Renal cortical epithelial cell (primary cell): ENCODE measurements at places on chromosomes 13 and 19. TPM values are rescaled to one million over a fixed set of nuclear protein-coding genes. Genes with fewer than 3 reads are reported as not detected.

The C19orf33 gene
- total RNA-seq: 1.7 and 148 TPM in 2 replicates

The ANGPTL8 gene
- total RNA-seq: not detected in 2 replicates

DNA sequence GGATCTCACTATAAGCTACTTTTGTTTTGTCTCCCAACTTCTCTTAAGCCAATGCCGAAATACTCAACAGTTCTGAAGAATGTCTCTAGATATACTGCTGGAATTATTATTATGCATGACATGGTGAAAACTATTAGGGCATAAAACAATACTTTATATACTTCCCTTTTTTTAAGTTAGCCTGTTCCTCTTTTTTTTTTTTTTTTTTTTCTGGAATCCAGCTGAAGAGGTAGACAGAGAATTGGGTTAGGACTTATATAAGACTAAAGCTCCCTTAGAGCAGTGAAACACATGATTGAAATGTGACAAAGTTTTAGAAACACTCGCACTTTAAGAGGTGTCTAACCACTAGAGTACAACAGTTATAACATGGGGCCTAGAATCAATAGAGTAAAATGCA is 850.9 kb upstream of the PCDH9 start:
- DNase-seq: no peak

The CLEC11A gene
- 0.15 and 0.52 TPM in 2 replicates for total RNA-seq

The CAPNS1 gene
- total RNA-seq: 338 and 474 TPM in 2 replicates

DNA sequence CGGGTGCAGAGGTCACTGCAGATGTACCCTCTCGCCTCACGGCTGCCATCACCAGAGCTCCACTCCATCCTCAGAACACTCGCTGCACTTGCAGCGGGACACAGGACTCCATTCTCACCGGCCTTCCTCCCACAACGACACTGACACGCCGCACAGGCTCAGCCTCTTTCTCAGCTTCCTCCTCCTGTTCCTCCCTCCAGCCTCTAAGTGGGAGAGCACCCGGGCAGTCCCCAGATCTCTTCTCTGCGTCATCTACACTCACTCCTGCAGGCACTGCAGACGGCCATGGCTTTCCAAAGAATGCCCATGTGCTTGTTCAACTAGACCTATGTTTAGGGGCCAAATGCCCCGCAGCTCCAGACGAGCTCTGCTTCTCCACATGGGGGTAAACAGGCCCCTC is 14.3 kb upstream of the FKRP start:
- DNase-seq: no peak

The IGLON5 gene
- 0.05 TPM in 1 of 2 replicates, not detected in the other for total RNA-seq

DNA sequence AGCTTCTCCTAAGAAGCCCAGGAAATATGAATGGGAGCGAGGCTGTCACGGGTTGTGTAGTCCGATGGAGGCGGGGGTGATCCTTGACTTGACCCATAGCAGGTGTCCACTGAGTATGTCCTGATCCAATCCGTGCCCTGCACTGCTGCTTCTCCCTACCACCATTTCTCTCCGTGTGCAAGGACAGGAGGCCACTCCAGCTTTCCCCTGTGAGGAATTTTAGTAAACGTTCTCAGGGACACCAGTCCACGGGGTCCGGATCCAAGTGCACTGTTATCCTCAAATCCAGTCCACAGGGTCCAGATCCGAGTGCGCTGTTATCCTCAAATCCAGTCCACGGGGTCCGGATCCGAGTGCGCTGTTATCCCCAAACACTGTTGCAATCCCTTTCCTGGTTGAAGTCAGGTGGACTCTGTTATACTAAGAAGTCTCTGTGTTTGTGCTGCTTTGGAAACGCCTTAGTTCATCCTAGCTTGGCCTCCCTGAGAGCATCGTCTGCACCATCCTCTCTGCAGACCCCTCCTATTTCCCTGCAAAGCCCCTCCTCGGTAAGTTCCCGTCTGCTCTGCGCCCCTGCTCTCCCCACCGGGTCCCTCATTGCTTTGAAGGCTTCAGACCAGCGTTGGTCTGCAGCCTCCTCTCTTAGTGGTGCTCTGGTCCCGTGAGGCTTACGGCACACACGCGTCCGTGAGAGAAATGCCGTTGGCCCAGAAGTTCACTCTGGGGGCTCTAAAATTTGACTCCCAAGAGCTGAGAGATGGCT is 303.5 kb downstream of the TEX29 start:
- no peak for DNase-seq

DNA sequence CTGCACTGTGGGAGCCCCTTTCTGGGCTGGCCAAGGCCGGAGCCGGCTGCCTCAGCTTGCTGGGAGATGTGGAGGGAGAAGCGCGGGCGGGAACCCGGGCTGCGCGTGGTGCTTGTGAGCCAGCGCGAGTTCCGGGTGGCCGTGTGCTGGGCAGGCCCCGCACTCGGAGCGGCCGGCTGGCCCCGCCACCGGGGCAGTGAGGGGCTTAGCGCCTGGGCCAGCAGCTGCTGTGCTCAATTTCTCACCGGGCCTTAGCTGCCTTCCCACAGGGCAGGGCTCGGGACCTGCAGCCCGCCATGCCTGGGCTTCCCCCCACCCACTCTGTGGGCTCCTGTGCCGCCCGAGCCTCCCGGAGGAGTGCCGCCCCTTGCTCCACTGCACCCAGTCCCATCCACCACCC is 669.1 kb downstream of the PCDH9 start:
- DNase-seq: no peak

The IL4I1 gene
- total RNA-seq: 4.9 and 25.7 TPM in 2 replicates

DNA sequence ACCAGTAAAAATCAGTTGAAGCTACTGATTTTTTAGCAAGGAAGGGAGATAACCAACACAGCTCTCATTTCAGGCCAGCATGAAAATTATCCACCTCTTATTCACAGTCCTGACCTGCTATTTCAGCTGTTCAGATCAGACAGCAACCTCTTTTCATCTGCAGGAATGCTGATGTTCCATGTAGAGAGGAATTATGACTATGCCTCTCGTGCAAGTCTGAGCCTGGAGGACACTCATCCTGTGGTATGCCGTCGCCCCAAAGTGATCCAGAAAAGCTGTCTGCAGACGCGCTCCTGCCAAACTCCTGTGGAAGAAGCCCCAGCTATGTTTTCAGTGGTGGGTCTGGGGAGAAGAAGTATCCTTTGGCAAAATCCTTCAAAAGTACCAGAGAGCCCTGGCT is 563.5 kb upstream of the SLITRK1 start:
- no peak for DNase-seq

- no peak for DNase-seq
Observed at GRCh38 chr13:41267106-41267505, 3.7 kb upstream of the MTRF1 start.

The NANOS3 gene
- total RNA-seq: not detected in 2 replicates

GRCh38 chr13:75763512-75763911 is 127.4 kb downstream of the LMO7 start:
- no peak for DNase-seq

- DNase-seq: no peak
Observed at GRCh38 chr19:367561-367960, 23.0 kb upstream of the MIER2 start.

DNA sequence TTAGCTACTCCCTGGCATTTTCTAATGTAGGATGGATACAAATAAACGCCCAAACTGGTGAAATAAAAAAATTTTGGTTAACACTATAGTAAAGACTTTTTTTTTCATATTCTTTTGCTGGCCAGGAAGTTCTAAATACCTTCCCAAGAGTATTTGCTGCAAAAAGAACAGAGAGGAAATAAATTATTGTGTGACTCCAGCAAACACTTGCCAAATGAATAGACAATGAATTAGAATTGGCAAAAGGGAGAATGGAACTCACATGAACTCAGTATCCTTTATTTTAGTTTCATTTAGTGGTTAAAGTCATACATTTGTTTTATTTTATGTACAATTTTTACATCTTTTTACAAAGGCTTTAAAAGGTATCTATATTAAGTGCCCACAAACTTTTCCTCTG is 58.1 kb downstream of the LACC1 start:
- DNase-seq: no peak

The GAMT gene
- total RNA-seq: 13.4 and 15.4 TPM in 2 replicates

The SAFB2 gene
- total RNA-seq: 12.3 and 57.2 TPM in 2 replicates

The PCDH9 gene
- 0.52 and 4.6 TPM in 2 replicates for total RNA-seq

GRCh38 chr13:90910018-90910639 is 437.4 kb upstream of the MIR17HG start:
- DNase-seq: no peak

GRCh38 chr13:100513171-100513570 is 75.4 kb downstream of the GGACT start:
- no peak for DNase-seq

The PROZ gene
- total RNA-seq: not detected in 2 replicates

The FPR1 gene
- 0.40 and 0.69 TPM in 2 replicates for total RNA-seq
